ENCODE measurements at places on chromosomes 6 and 20. TPM values are rescaled to one million over a fixed set of nuclear protein-coding genes. Genes with fewer than 3 reads are reported as not detected.

GRCh38 chr6:154127657-154128056 is 88.6 kb downstream of the OPRM1 start:
- no peak for DNase-seq

DNA sequence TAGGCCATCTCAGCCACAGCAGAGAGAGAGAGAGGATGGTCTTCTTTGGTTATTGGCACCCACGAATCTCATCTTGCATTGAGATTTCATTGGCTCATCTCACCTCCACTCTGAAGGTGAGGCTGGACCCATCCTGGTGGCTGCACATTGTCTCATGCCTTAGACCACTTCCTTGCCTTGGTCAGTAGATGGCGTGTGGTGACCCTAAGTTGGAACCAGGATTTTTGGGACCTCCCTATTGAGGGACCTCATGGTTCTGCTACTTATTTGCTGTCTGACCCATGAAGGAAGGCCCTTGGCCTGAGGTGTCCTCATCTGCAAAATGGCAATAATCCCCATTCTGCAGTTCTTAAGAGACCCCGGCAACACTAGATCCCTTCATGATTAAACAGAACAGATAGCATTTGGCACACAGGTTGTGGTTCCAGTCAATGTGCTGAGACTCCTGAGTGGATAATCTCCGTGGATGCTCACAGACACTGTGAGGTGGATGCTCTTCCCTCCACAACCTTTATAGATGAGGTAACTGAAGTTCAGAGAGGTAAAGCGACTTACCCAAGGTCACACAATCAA is 21.5 kb upstream of the AAR2 start:
- DNase-seq: no peak

The UBE3D gene
- total RNA-seq: 5.0 TPM

DNA sequence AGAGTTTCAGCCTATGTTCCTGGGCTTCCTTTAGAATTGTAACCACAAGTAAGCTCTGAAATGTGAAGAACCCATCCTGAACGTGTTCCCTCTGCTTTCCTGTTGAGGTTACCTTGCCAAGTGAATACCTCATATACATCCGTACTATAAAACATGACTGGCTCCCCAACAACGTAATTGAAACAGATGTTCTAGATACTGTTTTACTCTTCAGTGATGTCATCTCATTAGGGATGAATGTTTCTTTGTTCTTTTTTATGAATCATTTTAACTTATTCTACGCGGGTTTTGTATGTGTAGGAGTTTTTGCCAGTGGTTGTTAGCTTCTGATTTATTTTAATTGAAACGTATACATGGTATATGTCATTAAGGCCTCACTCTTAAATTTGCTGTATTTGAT is 166.8 kb downstream of the SAMD5 start:
- DNase-seq: no peak
